ENCODE measurements at places on chromosomes 2 and 18. TPM values are rescaled to one million over a fixed set of nuclear protein-coding genes. Genes with fewer than 3 reads are reported as not detected.

SCTR gene
- not detected for total RNA-seq

GCG gene
- not detected for total RNA-seq

DYNAP gene
- not detected for total RNA-seq

TMEM169 gene
- total RNA-seq = 0.88 TPM

UGT1A5 gene
- total RNA-seq = not detected

TNS1 gene
- 45.7 TPM for total RNA-seq

MC4R gene
- not detected for total RNA-seq

RAB12 gene
- total RNA-seq = 51.6 TPM

SMARCAL1 gene
- 15.3 TPM for total RNA-seq

ACVR2A gene
- total RNA-seq = 39.4 TPM

HDLBP gene
- total RNA-seq = 1,414 TPM

MAL gene
- not detected for total RNA-seq

SLC5A7 gene
- total RNA-seq = not detected

IL36A gene
- total RNA-seq = not detected

RAB27B gene
- total RNA-seq = 99.0 TPM

TMEM247 gene
- not detected for total RNA-seq

OR6B2 gene
- not detected for total RNA-seq

MFSD2B gene
- 0.36 TPM for total RNA-seq

STAMBP gene
- total RNA-seq = 23.2 TPM

B3GNT2 gene
- total RNA-seq = 19.2 TPM

MAP3K19 gene
- not detected for total RNA-seq

CAPN13 gene
- total RNA-seq = not detected
